ENCODE measurements at places on chromosomes 4 and X. TPM values are rescaled to one million over a fixed set of nuclear protein-coding genes. Genes with fewer than 3 reads are reported as not detected.

The ELOVL6 gene
- total RNA-seq = 14.5 TPM

The ADH4 gene
- not detected for total RNA-seq

The DYNLT3 gene
- total RNA-seq = 13.3 TPM

The ARL9 gene
- 0.07 TPM for total RNA-seq

The SLITRK4 gene
- not detected for total RNA-seq

The IGSF1 gene
- total RNA-seq = not detected

The RNF175 gene
- total RNA-seq = not detected

The CYBB gene
- total RNA-seq = not detected

The EGF gene
- not detected for total RNA-seq

The RHOXF2B gene
- total RNA-seq = not detected

The LRP2BP gene
- total RNA-seq = 0.65 TPM

The L1CAM gene
- total RNA-seq = 1.3 TPM

The TRPC3 gene
- total RNA-seq = 3.1 TPM

All from activated CD4-positive, alpha-beta T cell treated with anti-CD3 and anti-CD28 coated beads, Interleukin-2, amount 10 ng/mL, durations not matched to agents 24 days and 14 days (primary cell).